ENCODE measurements at places on chromosomes 13 and 19.

GRCh38 chr13:51659276-51660127 is 75.2 kb downstream of the WDFY2 start:
- DNase-seq, result peak; percentile 24

DNA sequence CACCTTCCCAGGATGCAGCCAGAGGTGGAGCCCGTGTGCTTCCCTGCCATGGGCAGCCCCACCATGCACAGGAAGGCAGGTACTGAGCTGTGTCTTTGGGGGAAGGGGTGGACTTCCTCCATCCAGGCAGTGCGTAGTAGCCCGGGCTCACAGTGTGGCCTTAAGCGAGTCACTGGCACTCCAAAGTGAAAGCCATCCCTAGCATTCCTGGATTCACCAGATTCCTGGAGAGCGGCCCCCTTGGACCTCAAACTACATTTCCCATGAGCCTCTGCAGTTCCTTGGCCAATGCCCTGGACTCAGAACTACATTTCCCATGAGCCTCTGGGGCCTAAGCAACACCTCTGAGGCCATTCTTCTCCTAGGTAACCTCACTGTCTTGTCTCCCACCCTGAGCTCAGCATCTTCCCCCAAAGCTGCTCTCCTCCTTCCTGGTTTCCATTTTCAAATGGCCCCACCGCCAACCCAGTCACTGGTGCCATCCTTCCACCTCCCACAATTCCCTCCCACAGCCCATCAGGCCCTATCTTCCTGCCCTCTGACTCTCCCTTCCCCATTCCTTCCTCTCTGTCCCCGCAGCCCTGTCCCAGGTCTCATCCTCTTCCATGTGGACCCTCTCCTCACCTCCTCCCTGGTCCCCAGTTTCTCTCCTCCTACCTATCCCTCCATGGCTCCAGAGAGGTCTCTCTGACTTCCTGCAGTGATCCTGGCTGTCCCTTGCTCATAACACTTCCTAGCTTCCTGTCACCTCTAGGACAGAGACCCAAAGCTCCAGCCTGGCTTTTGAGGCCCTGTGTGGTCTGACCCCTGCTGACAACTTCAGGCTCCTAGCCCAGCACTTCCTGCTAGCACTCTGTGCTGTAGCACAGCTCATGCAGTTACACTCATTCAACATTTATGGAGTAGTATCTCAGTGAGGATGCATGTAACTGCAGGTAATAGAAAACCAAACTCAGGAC is at the start of gene C19orf81:
TSS of gene C19orf81 (plus strand) at position 13 of the 959 bp plus-strand sequence. CDS start at position 13, 0 bp downstream.
- no peak for DNase-seq

GRCh38 chr19:33302974-33303790 is 848 bp upstream of the CEBPA start:
- DNase-seq, result peak; percentile 75

GRCh38 chr13:31088826-31089420 is 72.8 kb downstream of the HSPH1 start:
- peak; percentile 20 for DNase-seq

- DNase-seq, result no peak
These were observed 104.8 kb downstream of the ZIC5 start for GRCh38 chr13:99866781-99867180.

DNA sequence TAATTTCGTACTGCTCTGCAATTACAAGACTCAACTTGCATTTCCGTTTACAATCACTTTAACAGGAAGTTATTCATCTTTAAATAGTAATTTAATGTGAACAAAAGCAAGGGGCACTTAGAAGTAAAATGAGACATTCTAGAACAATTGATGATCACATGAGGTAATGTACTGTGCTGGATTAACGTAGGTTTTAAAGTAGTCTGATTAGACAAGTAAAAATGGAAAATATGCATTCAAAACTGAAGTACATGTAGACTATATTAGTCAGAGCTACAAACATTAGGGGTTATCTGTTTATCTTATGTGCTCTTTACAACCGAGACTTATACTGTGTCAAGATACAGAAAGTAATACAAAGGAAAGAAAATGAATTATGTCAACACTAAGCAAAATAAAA is 1528.0 kb downstream of the SLITRK5 start:
- no peak for DNase-seq

DNA sequence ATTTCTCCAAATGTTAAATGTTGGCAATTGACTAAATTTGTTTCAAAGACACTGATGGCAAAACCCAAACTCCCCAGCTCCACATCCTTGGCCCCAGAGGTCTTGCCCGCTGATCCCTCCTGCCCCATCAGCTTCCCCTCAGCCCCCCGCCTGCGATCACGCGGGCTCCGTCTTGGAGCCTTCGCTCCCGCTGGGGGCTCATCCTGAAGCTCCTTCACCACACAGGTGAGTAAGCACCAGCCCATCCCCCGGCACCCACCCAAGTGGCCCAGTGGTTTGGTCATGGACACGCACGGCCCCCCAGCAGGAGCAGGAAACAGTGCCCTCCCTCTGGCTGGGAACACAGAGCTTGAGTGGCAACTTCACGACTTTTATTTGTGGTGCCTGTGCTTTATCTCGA is 14.9 kb downstream of the EPS8L1 start:
- no peak for DNase-seq

- no peak for DNase-seq
These were observed 3.6 kb upstream of the LIN7B start for GRCh38 chr19:49110567-49110966.

DNA sequence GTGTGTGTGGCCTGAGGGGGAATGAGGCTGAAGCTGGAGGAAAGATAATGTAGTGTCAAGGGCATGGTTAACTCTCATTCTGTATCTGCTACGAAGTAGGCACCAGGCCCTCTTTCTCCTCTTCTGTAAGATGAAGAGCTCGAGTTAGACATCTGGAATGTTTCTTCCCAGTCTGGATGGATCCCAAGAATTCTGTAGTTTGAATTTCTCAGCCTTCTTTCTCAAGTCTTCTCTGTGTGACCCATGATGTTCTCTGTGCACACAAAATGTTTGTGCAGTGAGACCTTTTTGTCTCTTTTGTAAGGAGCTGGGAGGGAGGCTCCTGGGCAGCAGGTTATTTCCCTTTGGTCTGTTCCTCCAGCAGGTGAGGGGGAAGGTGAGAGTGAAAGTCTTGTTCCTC is 13.7 kb downstream of the FGF9 start:
- no peak for DNase-seq

GRCh38 chr13:50285283-50285682 is 270.0 kb downstream of the KCNRG start:
- no peak for DNase-seq
